ENCODE measurements at places on chromosomes 12 and 14.
A peak's percentile ranks its signal among the peaks of the same experiment; 100 is the strongest.

DNA sequence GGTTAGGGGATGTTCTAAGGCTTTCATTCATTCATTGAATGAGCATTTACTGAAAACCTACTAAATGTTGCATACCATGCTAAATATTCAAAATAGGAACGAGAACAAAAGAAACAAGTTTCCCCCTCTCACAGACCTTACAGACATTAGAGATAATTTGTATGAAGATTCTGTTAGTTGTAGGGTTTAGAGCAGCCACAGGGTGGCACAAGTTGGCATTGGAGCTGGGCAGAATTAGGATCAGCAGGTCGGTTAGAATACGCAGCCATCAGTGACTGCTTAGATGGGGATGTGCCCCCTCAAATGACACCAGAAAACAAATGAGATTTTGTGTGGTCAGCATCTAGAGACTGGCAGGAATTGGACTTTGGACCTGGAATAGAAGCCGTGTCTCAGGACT lies 166.3 kb upstream of the DAAM1 start:
- DNase-seq, result no peak

DNA sequence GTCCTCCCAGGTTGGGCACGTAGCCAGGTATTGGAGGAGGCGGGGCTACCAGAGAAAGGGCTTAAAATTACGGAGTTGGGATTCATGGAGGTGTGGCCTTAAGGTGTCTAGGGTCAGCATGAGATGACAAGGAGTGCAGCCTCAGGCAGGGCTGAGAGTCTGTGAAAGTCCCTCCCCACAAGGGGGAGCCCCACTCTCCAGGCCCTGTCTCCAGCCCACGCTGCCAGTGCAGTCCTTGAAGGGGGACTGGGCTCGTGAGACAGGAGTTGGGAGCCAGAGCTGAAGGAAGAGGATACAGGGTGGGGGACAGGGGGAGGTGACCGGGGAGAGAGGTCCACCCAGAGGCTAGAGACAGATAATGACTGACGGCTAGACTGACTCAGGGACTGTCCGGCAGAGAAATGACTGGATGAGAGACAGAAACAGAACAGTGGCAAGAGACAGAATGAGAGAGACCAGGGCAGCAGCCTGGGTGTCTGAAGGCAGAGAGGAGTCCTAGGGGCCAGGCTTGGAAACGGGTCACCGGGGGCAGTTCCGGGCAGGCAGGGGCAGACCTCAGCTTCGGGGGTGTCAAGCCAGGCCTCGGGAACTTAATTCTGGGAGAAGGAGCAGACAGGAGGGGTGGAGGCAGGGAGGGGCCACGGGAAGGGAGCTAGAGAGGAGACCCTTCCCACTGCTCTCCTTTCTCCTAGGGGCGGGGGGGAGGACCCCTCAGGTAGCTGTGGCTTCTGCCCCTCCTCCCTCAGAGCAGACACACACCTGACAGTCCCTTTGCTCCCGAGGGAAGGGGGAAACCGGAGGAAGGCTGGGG lies 970 bp downstream of the CDH24 start:
- peak; percentile 49 for DNase-seq

- DNase-seq, result no peak
Measured at GRCh38 chr12:13195785-13196129, 769 bp upstream of the EMP1 start.

DNA sequence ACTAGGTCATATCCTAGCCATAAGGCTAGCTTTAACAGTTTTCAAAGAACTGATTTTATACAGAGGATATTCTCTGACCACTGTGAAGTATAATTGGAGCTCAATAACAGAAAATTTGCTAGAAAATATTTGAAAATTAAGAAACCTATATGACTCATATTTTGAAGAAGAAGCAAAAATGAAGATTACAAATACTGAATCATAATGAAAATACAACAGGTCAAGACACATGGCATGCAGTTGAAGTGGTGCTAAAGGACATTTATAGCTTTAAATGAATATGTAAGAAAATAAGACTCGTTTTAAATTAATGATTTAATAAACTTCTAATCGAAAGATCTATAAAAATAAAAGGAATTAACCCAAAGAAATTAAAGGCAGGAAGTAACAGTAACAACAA lies 1234.6 kb downstream of the SLC16A7 start:
- no peak for DNase-seq

DNA sequence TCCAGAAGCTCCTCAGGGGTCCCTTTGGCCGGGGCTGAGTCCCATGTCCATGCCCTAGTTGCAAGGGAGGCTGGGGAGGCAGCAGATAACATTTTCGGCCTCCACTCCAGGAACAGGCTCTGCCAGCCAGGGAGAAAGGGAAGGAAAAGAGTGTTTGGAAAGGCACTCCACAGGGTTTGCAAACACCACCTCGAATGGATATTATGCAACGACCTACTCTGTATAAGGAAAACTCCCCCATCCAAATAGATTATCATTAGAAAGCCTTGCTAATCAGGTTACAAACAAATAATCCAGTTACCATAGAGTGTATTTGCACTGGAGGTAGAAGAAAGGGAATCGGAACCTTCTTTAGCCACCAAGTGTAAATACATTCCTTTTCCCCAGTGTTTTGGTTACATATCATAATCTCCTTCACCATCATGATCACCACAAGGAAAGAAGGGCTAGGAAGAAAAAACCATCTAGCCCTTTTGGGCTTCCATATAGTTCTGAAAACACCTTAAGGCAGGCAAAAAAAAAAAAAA lies 40.4 kb downstream of the TMCC3 start:
- DNase-seq, result no peak

- no peak for DNase-seq
Measured at GRCh38 chr14:91159906-91160305, 46.0 kb downstream of the DGLUCY start.

DNA sequence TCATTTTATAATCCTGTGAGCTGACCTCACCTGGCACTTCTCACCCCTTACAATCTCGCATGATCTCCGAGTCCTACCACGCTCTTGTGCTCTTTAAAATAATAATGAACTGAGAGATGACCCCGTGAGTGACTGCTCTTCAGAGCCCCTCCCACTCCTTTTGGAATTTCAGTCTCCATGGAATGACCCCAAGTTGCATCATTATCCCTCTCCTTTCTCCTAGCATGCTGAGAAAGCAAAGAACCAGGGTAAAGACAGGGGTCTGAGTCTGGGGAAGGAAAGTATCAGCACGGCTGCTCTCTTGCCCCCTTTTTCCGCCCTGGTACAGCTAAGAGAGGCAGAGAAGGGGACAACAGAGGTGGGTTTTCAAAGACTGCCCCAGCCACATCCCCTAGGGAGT lies 178.3 kb upstream of the PLEKHA5 start:
- DNase-seq, result no peak

GRCh38 chr12:25625146-25625545 lies 72.1 kb upstream of the LMNTD1 start:
- no peak for DNase-seq

GRCh38 chr12:26122061-26122680 lies 2.7 kb downstream of the BHLHE41 start:
- DNase-seq, result no peak

DNA sequence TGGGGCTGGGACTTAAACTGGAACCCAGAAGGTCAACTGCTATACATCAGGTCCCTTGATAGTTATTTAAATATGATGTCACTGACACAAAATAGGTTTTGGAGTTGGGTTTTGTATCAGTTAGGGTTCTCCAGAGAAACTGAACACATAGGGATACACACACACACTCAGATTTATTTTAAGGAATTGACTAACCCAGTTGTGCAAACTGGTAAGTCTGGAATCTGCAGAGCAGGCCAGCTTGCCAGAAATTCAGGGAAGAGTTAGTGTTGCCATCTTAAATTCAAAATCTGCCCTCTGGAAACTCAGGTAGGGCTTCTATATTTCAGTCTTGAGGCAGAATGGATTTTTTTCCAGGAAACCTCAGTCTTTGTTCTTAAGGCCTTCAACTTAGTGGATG lies 36.9 kb downstream of the MAPK1IP1L start:
- no peak for DNase-seq

DNA sequence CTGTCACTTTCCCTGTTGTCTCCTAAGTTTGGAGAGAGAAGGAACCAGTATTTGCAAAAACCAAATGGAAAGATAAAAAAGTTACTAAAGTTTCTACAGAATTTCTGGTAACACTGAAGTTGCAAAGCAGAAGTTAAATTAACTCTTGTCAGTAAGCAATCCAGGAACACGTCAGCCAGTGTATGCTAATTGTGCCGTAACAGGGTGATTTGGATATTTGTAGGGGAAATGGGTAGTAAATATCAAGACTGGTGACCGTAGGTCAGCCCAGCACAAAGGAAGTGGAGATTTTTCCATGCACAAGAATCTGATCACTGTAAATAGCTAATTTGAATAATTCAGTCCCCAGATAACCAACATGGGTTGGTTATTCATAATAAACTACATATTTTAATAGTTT lies 2.3 kb downstream of the CDKN1B start:
- no peak for DNase-seq
